H54 (cell line): ENCODE measurements at places on chromosomes 13 and 19.
A peak's percentile ranks its signal among the peaks of the same experiment; 100 is the strongest.

DNA sequence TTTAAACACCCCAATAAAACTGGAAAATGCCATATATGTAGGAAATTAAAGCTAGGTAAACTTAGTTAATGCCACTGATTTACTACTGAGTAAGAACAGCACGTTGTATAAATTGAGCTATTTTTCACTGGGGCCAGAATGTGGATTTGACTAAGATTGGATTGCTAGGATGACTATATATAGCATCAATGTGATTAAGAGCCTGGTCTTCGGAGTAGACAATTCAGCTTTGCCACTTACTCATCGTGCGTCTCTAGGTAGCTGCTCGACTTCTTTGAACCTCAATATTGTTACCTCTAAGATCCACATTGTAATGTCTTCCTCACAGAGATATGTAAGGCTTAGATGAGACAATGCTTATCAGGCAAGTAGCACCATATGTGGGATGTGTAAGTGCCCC lies 462.5 kb downstream of the KLF12 start:
- DNase-seq: no peak

DNA sequence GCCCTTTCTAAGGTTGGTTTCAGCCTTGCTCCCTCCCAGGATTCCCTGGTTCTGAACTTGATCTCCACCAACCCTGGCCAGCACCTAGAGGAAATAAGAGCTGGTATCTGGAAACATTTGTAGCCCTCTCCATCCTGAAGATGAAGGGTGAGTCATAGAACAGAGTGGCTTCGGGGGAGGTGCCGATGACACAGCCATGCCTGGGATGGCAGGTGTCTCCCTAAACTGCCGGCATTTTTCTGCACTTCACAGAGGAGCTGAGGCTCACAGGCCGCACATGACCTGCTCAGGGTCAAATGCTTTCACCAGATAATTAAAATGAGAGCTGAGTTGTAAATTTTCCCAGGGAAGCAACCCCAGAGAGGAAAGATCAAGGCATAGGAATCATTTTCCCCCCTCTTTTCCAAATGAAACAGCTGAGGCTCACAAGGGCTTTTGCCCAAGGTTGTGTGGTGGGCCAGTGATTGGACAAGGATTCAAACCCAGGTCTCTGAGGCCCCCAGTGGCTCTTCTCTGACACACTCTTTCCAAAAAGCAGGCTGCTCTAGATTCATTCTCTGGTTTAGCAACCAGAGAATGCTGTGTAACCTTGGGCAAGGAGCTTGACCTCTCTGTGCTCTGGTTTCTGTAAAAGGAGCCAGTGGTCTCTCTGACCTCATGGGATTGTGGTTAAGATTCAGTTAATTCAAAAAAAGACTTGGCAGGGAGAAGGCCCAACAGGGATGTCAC lies 1.2 kb upstream of the SLC25A42 start:
- peak; percentile 81 for DNase-seq

- peak; percentile 41 for DNase-seq
Observed at GRCh38 chr19:10617409-10618121, 7.8 kb upstream of the SLC44A2 start.

GRCh38 chr13:28529836-28530235 lies 34.9 kb upstream of the FLT1 start:
- no peak for DNase-seq

DNA sequence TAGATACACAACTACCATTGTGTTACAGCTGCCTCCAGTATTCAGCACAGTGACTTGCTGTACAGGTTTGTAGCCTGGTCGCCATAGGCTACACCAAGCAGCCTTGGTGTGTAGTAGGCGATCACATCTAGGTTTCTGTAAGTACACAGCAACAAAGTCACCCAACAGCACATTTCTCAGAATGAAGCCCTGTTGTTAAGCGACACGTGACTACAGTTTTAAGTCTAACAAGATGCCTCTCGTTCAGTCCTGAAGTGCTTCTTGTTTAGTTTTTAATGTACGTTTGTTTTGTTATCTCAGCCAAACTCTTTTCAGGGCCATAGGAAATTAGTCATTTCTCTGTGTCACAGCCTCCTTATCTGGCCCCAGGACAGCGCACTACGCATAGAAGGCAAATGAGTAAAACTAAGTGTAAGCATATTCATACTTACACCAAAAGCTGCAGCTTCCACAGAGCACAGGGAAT lies 50.0 kb upstream of the GPR183 start:
- peak; percentile 81 for DNase-seq

- DNase-seq: peak; percentile 76
Observed at GRCh38 chr19:17243830-17244617, 1.7 kb downstream of the NR2F6 start.

DNA sequence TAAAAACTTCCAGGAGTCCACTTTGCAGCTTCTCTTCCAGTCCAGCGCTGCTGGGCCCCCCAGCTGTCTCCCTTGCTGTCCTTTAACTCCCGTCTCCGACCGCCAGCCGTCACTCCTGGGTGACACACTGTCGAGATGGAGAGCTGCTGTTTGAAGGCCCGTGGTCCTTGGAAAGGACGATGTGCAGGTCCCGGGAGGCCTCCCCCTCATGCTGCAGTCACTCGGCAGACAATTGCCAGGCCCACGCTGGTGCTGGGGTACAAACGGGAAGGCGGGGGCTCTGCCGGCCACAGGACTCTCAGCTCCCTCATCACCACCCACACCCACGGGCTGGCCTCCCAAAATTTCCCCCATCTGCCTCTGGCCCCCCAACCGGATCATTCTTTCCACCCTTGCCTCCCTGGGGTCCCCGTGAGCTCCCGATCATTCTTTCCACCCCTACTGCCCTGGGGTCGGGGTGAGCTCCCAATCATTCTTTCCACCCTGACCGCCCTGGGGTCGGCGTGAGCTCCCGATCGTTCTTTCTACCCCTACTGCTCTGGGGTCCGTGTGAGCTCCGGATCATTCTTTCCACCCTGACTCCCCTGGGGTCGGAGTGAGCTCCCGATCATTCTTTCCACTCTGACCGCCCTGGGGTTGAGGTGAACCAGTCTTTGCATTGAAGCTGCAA lies 16.0 kb upstream of the ZNF554 start:
- DNase-seq: no peak

GRCh38 chr19:22427960-22428913 lies 6.1 kb upstream of the ZNF98 start:
- no peak for DNase-seq

DNA sequence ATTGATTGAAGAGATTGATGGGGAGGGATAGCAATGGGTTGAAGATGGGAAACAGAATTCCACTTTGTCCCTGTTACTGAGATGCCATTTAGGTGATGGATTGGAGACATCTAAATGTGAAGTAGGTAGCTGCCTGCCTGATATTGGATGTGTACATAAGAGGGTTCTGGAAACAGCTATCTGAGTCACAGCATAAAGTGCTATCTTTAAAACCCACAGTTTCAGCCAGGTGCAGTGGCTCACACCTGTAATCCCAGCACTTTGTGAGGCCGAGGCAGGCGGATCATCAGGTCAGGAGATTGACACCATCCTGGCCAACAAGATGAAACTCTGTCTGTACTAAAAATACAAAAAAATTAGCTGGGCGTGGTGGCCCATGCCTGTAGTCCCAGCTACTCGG lies 72.6 kb downstream of the DNAJC3 start:
- DNase-seq: no peak

DNA sequence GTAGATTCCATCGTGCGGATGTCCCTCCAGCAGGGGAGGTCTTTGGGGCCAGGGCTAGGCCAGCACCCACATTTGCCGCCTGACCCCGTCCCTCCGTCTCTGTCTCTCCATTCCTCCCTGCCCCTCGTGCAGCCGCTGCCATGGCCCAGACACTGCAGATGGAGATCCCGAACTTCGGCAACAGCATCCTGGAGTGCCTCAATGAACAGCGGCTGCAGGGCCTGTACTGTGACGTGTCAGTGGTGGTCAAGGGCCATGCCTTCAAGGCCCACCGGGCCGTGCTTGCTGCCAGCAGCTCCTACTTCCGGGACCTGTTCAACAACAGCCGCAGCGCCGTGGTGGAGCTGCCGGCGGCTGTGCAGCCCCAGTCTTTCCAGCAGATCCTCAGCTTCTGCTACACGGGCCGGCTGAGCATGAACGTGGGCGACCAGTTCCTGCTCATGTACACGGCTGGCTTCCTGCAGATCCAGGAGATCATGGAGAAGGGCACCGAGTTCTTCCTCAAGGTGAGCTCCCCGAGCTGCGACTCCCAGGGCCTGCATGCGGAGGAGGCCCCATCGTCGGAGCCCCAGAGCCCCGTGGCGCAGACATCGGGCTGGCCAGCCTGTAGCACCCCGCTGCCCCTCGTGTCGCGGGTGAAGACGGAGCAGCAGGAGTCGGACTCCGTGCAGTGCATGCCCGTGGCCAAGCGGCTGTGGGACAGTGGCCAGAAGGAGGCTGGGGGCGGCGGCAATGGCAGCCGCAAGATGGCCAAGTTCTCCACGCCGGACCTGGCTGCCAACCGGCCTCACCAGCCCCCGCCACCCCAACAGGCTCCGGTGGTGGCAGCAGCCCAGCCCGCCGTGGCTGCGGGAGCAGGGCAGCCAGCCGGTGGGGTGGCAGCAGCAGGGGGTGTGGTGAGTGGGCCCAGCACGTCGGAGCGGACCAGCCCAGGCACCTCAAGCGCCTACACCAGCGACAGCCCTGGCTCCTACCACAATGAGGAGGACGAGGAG lies 14.8 kb downstream of the STX10 start:
- DNase-seq: no peak

DNA sequence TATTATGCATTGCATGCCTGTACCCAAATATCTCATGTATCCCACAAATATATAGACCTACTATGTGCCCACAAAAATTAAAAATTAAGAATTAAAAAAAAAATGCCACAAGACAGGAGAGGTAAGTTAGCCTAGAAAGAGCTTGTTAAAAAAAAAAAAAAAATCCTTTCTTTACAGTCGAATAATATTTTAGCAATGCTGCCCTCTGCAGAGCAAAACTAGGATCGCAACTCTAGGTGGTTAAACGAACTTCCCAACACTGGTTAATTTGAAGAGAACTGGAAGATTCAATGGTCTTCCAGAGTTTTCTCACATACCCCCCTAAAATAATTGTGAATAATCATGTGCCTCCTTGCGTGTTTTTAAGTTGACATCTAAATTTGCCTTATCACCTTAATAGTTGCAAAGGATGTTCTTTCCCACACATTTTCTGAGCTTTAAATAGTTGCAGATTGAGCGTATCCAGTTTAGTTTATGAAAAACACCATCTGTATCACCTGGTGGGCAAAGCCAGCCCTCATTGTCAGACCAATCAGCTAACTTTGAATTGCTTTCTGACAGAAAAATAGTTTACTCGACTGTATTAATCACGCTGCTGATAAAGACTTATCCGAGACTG lies 47.4 kb upstream of the RCBTB2 start:
- no peak for DNase-seq

DNA sequence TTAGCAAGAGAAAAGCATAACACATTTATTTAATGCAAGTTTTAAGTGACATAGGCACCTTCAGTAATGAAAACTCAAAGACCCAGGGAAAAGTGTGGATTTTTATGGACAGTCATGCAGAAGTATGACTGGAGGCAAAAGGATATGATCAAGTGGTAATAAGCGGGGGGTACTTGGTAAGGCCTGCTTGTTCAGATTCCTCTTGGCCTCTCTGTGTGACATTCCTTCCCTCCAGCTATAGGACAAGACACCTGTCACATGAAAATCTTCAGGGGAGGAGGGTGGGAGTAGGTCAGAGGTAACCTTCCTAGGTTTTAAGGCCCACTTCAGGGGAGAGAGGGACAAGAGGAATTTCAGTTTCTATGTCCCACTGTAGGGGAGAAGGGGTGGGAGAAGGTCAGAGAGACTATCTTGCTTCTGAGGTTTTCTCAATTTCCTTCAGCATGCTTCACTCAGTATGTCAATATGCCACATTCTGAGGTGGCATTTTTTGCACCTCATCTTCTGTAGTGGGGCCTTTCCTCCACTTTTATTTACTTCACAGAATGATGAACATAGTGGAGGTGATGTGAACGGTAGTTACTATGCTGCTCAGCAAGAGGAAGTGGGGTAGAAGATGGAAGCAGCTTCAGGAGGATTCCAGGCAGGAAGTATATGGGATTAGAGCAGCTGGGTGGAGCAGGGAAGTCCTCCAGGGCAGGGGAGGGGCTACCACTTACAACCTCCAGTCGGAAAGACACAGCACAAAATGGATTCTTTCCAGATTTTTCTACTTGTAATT lies 73.2 kb upstream of the RFC3 start:
- no peak for DNase-seq

- no peak for DNase-seq
Observed at GRCh38 chr13:108948251-108948671, 318.9 kb downstream of the MYO16 start.

DNA sequence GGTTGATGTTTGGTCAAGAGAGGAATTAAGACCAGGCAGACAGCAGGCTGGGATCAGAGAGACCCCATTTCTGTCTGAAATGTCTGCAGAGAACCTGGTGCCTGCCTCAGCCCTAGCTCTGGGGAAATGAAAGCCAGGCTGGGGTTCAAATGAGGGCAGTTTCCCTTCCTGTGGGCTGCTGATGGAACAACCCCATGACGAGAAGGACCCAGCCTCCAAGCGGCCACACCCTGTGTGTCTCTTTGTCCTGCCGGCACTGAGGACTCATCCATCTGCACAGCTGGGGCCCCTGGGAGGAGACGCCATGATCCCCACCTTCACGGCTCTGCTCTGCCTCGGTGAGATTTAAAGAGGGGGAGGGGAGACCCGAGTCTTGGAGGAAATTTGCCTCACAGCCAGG lies at the start of gene LILRB4:
Gene LILRB4 (plus strand): TSS at position 256 of the 400 bp plus-strand sequence. CDS start 49 bp downstream, at position 305.
- no peak for DNase-seq

DNA sequence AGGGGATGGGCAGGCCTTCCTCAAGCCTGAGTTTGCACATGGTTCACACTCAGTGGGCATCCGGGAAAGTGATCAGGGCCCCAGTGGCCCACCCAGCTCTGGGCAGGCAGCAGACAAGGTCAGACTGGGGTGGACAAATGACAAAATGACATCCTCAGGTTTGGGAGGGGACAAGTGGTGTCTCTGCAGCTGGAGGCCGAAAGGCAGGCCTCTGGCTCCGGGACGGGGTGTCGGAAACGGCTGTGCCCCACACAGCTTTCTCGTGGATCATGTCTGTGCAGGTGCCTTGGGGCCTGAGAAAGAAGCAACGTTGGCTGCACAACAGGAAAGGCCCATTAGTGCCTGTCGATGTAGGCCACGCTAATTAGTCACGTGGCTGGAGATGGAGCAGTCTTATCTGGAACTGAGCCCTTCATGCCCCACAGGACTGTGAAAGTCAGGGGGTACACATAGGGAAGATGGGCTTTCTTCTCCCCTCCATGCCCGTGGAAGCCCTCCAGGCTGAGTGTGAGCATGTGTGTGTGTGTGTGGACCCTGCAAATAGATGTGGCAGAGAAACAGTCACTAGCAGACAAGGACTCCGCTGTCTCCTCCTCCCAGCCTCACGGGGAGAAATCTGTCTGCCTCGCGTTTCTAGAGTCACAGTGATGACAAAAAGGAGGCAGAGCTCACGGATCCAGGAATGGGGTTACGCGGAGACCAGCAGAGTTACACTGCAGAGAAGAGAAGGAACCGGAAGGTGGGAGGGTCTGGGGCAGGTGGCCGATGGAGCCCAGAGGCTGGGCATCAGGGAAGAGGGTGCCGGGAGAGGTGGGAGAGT lies 44.2 kb downstream of the CHST8 start:
- DNase-seq: no peak

- no peak for DNase-seq
Observed at GRCh38 chr19:40601134-40601974, at the start of gene LTBP4. TSS of gene LTBP4 (plus strand) at chr19:40601369. CDS start at chr19:40601388, 19 bp downstream.

- DNase-seq: no peak
Observed at GRCh38 chr13:31001647-31002046, 69.2 kb downstream of the TEX26 start.
